Heart left ventricle (tissue), 16 donors: ENCODE measurements at places on chromosomes 13 and 19. TPM values are rescaled to one million over a fixed set of nuclear protein-coding genes. Genes with fewer than 3 reads are reported as not detected.

Gene ZNF675
- total RNA-seq, result 4.5 TPM

- DNase-seq, result no peak
Measured at GRCh38 chr19:18496167-18496979, 25.5 kb downstream of the ELL start.

- DNase-seq, result peak; percentile 44
Measured at GRCh38 chr19:30784850-30785457, 412.8 kb downstream of the ZNF536 start.

DNA sequence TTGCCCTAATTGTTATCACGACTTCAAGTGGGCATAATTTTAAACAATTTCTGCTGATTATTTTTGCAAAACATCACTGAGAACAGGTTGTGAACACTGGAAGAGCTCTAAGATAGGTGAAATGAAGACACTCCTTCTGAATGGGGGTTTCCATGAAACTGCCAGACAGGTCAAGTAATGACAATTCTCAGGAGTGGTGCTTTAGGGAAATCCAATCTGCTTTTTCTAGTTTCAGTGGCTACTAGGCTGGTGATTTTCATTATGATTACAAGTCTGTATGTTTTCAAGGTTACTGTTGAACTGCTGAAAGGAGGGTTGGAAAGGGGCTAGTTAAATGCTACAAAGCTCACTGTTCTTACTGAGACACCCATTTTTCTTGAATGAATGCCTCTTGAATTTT lies 1724.2 kb downstream of the PCDH9 start:
- DNase-seq, result no peak

GRCh38 chr13:34247596-34247995 lies 429.6 kb downstream of the RFC3 start:
- no peak for DNase-seq

DNA sequence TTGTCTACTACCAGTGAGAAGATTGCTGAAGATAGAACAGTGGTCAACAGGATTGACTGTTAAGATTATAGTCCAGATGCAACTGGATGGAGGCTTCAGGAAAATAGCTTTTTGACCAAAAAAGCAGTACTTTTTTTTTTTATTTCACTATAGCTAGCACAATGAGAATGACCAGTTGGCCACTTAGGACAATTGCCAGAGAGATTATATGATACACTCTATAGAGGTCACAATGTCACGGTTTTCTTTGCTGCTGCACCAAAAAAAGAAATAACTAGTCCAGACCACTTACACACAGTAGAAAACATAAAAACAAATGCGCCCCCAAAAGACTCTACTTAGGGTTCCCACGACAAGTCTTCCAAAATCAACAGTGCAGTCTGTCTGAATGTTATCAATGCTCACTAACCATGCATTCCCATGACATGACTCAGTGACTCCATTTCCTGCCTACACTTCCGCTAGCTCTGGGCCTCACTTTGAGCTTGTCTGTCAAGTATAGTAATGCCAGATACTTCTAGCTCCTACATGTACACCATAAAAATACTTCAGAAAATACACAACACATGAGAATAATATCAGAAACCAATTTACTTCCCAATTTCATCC lies 209.1 kb upstream of the STARD13 start:
- peak; percentile 15 for DNase-seq

DNA sequence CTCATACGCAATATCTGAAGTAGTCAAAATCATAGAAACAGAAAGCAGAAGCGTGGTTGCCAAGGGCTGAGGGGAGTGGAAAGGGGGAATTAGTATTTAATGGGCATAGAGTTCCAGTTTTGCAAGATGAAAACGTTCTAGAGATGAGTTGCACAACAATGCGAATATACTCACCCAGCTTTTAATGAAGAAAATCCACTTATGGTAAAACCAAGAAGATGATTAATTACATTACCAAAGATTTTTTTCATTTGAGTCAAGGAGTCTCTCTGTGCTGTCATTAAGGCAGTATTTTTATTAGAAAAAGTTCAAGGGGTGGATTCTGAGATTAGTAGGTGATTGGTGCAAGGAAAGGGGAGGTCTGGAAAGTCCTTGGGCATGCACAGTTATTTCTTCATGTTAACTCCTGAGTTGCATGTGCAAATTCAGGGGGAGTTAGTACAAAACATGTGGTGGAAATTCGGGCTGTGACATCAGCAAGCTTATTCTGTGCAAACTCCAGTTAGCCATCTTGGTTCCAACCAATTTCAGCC lies 6.9 kb upstream of the CBY2 start:
- no peak for DNase-seq

Gene CYP4F3
- total RNA-seq, result 1.1 TPM

Gene IGFL4
- not detected for total RNA-seq

Gene SIGLECL1
- not detected for total RNA-seq

DNA sequence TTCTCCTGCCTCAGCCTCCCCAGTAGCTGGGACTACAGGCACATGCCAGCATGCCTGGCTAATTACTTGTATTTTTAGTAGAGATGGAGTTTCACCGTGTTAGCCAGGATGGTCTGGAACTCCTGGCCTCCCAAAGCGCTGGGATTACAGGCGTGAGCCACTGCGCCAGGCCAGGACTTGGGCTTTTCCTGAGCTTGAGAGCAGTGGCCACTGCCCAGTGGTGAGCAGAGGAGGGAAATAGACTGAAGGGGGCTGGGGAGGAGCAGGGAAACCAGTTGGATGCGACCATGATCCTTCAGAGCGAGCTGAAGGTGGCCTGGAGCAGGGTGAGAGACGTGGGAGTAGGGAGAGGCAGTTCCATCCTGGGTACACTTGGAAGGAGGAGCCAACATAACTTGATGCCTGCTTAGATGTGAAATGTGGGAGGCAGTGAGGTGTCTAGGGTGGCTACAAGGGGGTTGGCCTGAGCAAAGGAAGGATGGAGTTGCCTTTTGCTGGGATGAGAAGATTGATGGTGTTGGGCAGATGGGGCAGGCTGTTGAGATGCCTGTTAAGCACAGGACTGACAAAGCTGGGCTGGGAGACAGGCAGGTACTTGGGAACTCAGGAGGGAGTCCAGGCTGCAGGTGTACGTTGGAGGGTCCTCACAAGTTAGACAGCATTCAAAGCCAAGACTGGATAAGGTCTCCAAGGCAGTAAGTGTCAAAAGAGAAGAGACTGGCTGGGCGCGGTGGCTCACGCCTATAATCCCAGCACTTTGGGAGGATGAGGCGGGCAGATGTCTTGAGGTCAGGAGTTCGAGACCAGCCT lies 31.8 kb downstream of the KCTD15 start:
- no peak for DNase-seq

GRCh38 chr19:41783612-41784011 lies 12.8 kb upstream of the CEACAM3 start:
- no peak for DNase-seq

- DNase-seq, result no peak
Measured at GRCh38 chr13:59562924-59563323, 600.8 kb downstream of the DIAPH3 start.

DNA sequence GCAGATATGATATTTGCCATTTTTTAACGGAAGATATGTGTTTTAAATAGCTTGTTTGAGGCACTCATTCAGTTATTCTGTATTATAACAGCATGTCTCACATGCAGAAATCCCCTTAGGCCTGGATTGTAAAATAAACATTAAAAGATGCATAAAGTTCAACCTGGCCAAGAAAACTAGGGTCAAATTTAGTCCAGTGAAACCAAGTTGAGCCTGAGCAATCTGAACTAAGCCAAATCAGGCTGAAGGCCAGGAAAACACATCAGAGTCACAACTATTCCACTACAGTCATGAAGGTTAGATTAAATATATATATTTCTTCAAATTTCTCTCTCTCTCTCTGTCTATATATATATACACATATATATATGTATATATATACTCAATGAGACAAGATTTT lies 504.8 kb downstream of the SLITRK1 start:
- DNase-seq, result no peak

GRCh38 chr13:92029641-92030040 lies 631.2 kb downstream of the GPC5 start:
- DNase-seq, result no peak

GRCh38 chr19:18171605-18172327 lies 1.8 kb upstream of the IFI30 start:
- no peak for DNase-seq

Gene FFAR3
- not detected for total RNA-seq

Gene FFAR1
- total RNA-seq, result not detected

DNA sequence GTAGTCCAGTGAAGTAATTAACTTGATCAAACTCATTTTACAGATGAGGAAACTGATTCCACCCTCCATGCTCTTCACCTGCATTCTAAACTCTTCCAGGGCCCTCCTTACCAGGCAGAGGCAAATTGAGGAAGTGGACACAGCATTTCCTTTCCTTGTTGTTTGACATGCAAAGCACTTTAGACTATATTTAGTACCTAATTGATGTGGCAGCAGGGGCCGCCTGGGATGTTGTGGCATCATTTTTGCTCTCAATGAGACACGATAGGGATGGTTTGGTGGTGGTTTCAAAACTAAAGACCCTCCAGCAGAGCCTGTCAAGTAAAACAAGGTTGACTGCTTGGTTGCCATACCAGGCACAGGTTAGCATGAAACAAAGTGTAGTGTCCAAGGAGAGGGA lies 7.9 kb downstream of the SIPA1L3 start:
- no peak for DNase-seq

Gene KISS1R
- not detected for total RNA-seq

DNA sequence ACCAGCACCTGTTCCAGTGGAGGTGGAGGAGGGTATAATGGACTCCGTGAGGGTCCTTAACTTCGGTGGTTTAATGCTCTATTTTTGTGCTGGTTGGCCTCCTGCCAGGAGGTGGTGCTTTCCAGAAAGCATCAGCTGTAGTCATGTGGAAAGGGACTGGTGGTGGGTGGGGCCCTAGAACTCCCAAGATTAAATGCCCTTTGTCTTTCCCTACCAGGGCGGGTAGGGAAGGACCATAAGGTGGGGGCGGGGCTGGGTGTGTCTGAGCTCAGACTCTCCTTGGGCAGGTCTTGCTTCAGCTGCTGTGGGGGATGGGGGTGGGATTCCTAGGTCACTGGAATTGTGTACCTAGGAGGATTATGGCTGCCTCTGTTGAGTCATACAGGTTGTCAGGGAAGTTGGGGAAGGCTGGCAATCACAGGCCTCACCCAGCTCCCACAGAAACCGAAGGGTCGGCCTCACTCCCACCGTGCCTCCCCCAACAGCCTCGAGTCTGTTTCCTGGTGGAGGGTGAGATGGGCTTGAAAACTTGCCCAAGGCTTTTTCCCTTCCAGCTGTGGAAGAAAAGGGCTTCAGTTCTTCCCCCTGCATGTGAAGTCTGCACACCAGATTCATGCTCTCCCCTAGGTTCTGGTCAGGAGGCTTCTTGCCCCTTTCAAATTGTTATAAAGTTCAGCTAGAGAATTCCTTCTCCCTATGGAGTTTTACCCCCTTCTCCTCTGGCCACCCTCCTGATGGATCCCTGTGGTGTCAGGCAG lies 60.3 kb upstream of the CLDN10 start:
- DNase-seq, result no peak

DNA sequence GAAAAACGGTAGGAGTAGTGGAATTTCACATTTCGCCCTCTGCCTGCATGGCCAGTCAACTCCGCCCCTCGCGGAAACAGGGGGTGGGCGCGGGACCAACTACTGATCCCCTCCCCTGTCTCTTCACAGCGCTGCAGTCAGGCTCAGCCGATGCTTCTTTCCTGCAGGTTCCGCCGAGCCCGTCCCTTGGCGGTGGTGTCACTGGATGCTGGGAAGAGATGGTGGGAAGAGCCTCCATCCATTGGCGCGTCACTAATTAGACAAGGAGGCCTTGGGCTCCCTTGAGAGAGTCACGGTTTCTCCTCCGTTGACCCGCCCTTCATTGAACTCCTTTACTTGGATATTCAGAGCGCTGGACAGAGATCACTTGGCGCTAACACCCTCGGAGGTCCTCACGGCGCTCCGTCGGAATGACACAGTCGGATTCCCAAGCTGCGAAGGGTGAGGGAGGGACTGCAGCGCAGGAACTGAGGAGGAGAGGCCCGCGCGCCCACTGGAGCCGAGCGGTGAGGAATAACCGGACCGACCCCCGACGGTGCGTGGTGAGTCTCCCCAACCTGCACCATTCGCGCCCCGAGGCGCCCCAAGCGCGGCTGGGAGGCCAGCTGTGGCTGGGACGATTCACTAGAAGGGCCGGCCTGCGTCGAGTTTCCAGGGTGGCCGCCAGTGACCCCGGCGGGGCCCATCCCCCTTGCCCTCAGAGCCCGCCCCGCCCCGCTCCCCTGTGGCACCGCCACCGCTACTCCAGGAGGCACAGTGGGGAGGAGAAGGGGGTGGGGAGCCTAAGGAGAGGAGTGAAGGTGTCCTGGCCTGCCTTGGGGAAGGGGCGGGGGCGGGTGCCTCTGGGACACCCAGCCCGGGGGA lies 11.2 kb upstream of the CEACAM21 start:
- no peak for DNase-seq

DNA sequence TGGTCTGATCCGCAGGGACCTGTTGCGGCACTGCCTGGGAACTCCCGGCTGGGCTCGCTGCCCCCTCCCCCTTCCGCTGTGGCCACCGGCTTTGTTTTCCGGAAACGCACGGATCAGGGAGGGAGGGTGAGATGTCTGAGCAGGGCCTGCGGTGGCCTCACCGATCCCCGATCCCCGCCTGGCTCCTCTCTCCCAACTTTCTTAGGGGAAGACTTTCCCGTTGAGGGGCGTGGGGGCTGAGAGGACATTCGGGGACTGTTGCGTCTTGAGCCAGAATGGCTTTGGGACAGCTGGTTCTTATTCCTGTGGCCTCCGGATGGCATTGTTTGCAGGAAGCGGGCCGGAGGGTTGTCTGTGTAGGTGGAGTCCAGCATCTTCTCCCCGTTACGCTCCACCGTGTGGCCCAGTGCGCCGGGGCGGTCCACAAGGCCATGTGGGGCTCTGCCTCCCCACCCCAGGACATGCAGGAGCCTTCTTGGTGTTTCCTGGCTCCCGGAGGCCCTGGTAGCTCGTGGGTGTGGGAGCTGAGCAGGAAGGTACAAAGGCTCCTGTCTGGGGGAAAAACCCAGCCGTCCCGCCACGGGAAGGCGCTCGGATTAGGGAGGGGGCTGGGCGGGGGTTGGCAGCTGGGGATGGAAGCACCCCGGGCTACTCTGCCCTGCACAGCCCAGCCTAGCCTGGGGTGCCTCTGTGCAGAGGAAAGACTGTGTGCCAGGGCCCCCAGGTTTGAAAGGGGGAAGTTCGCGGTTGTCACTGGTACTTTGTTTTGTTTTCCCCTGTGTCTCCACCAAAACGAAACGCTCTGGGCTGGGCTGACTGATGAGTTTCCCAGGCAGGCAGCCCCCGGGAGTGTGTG lies 1.3 kb downstream of the CSNK1G2 start:
- peak; percentile 87 for DNase-seq

- DNase-seq, result no peak
Measured at GRCh38 chr13:36275190-36276002, 22.2 kb downstream of the CCDC169 start.

GRCh38 chr13:49838989-49839388 lies 46.5 kb upstream of the KPNA3 start:
- no peak for DNase-seq

Gene PRKCSH
- 135 TPM for total RNA-seq

GRCh38 chr19:38318660-38319059 lies 985 bp upstream of the KCNK6 start:
- peak; percentile 72 for DNase-seq

Gene ATP13A1
- total RNA-seq, result 38.6 TPM

GRCh38 chr13:25690582-25690981 lies 318.8 kb downstream of the ATP8A2 start:
- DNase-seq, result no peak

- no peak for DNase-seq
Measured at GRCh38 chr19:13797870-13798269, 2.6 kb downstream of the ZSWIM4 start.

GRCh38 chr19:58278541-58279041 lies at the start of gene ZNF8:
ZNF8 (plus strand) TSS chr19:58278955; CDS start chr19:58279082, 127 bp downstream.
- DNase-seq, result peak; percentile 98

- no peak for DNase-seq
Measured at GRCh38 chr13:34617473-34618083, 324.5 kb upstream of the NBEA start.
